ENCODE measurements at places on chromosomes 2 and 18. TPM values are rescaled to one million over a fixed set of nuclear protein-coding genes. Genes with fewer than 3 reads are reported as not detected.

DNA sequence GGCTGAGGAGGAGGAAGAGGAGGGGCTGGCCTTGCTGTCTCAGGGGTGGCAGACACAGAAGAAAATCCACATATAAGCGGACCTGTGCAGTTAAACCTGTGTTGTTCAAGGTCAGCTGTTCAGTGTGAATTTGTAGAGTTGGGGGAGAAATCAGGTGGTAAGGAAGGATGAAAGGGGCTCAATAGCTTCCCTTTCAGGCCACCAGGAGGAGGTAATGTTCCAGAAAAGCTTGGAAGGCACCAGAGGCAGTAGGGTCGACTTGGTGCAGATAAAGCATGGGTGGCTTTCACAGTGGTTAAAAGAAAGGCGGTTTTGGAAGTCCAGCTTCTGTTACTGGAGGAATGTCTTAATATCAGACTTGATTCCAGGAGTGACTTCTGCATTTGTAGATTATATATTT is 167.4 kb downstream of the THSD7B start:
- DNase-seq = peak; percentile 68

DNA sequence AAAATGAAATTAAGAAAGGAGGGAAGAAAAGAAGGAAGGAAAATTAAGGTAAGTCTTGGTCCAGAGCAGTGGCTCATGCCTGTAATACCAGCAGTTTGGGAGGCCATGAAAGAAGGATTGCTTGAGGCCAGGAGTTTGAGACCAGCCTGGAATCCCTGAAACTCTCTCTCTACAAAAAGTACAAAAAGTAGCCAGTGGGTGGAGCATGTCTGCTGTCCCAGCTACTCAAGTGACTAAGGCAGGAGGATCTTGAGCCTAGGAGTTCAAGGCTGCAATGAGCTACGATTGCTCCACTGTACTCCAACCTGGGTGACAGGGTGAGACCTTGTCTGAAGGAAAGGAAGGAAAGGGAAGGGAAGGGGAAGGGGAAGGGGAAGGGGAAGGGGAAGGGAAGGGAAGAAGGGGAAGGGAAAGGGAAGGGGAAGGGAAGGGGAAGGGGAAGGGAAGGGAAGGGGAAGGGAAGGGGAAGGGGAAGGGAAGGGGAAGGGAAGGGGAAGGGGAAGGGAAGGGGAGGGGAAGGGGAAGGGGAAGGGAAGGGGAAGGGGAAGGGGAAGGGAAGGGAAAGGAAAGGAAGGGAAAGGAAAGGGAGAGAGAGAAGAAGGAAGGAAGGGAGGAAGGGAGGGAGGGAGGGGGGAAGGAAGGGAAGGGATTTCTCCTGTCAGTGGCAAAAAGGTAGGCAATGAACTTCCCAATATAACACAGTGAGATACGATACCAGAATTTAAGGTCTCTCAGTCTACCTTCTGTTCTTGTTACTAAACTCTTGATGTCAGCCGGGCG is 412.8 kb downstream of the CMPK2 start:
- DNase-seq = no peak

DNA sequence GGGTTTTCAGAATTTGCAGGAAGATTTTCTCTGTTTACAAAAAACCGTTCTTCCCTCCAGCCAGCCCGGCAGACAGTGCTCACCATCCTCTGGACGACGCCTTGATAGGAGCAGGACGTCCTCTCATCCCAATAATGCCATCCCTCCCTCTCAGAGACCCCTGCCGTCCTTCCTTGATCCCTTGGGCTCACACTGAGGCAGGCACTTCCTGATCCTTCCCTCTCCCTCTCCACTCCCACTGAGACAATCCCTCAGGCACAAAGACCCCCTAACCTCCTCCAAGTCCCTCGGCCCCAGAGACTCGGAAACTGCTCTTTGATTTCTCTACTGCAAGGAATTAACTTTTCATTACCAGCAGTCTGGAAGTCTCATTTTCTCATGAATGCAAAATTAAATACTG is 42.5 kb downstream of the PAX3 start:
- DNase-seq = no peak

DNA sequence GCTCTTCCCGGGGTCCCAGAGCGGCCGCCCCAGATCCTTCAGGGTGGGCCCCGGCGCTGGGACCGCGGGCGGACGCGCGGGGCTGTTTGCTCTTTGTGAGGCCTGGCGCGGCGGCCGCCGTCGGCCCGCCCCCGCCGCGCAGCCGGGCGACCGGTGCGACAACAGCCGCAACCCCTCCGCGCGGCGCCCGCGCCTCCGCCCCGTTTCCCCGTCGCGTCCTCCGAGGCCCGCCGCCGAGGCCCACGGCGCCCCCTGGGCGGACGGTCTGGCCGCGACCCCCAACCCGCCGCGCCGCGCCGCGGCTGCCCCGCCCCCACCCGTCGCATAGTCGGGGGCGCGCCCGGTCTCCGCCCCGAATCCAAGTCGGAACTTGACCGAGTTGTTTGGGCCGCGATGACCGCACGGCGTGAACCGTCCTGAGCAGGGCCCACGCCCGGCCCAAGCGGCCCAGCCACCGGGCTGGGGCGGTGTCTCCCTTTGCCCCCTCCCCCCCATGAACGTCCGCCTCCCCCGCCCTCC is 448 bp downstream of the YPEL5 start:
- no peak for DNase-seq

DNA sequence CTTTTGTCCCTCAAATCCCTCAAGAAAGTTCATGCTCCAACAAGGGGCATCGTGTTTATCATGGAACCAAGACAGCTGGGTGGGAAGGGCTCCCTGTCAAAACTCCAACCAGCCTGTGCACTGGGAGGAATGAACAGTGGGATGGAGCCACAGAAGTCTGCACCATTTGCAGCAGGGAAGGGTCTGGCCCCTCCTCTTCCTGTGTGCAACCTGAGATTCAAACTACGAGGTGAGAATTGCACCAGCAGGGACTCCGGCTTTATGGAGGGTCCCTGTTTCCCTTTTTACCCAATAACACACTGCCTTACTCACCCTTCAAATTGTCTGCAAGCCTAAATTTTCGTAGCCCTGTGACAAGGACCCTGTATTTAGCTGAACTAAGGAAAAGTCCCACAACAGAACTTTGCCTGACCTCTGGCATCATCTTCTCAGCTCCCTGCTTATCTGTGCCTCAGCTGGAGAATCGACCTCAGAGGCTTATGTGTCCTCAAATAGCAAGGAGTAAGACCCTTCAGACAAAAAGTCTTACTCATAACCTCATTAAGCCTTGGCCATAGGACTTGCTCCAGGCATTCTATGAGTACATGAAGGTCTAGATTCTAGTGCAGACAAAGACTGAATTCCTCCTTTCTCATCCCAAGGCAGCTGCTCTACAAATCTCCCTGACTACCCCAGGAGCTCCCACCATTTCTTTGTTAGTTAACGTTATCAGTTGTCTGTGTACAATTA is 178.3 kb upstream of the SERPINE2 start:
- DNase-seq = no peak

DNA sequence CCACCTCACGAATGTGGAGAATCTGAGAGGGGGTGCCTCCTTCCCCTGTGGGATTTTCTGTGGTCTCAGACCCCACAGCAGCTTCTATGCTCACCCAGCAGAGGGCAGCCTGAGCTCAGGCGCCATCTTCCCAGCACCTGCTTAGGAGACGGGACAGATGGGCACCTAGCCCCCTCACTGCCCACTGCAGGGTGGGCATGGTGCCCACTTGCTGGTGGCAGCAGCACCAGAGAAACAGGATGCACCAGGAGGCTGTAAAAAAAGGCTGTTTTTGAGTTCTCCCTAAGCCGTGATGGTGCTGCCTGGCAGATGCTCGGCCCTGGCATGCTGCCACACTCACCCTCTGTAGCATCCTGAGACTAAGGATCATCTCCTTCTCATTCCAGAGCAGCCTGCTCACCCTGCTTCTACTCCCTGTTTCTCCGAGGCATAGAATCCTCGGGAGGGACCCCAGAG is 19.1 kb upstream of the SLC20A1 start:
- peak; percentile 62 for DNase-seq

DNA sequence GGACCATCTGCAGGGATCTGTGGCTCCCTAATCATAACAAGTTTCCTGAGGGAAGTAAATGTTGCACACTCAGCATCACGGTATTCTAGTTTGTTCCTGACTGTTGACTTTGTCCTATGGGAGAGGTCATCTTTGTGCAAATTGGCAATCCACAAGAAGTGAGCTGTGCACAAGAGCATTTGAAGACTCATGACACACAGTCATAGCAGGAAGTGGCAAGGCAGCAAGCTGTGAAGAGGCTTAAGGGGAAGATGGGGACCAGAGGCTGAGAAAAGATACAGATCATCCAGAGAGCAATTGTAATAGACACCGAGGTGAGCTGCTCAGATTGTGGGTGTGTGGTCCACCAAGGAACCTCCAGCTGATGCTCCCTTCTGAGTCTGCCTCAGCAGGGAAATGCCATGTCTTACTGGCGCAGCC is 2.7 kb downstream of the TNP1 start:
- DNase-seq = no peak

TMEM198 gene
- 6.7 TPM for total RNA-seq

SCN2A gene
- 0.95 TPM for total RNA-seq

GCG gene
- not detected for total RNA-seq

ZBTB14 gene
- total RNA-seq = 13.8 TPM

GALR1 gene
- total RNA-seq = not detected
